ENCODE measurements at places on chromosomes 5 and 9. TPM values are rescaled to one million over a fixed set of nuclear protein-coding genes. Genes with fewer than 3 reads are reported as not detected.
A peak's percentile ranks its signal among the peaks of the same experiment; 100 is the strongest.

GRCh38 chr5:95162231-95162992 lies 122.5 kb downstream of the MCTP1 start:
- DNase-seq: no peak

DNA sequence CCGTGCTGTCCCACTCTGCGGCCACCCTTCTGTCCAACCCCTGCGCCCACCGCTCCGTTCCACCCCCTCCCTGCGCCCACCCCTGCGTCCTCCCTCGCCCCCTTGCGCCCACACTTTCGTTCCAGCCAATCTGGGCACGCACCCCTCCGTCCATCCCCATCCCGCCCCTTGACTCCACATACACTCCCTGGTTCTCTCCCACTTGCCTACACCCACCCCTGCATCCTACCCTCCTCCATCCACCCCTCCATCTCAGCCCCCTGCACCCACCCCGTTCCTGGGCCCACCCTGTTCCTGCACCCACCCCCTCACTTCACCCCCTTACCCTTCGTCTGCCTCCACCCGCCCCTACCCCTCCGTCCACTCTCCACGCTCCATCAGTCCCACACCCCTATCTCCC lies 7.0 kb downstream of the ADAMTS13 start:
- DNase-seq: no peak

- DNase-seq: no peak
These were observed 131.2 kb downstream of the ROR2 start for GRCh38 chr9:91818647-91819403.

- DNase-seq: no peak
These were observed 637.6 kb upstream of the SGCD start for GRCh38 chr5:155689406-155689805.

DNA sequence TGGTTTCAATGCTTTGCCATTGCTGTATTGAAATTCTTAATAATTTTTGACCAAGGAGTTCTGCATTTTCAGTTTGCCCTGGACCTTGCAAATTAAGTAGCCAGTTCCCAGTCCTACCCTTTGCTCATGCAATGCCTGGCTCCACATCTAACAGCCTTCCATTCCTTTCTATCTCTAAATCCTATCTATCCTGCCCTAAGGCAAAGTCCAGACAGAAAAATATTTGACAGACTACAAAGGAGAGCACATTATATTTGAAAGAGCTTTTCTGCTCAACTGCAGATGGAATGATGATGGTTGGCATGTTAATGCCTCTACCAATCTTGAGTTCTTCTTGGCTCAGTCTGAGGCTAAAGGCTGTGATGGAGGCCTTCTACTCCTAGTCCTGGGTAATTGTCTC lies 15.5 kb downstream of the SLC22A4 start:
- no peak for DNase-seq

DNA sequence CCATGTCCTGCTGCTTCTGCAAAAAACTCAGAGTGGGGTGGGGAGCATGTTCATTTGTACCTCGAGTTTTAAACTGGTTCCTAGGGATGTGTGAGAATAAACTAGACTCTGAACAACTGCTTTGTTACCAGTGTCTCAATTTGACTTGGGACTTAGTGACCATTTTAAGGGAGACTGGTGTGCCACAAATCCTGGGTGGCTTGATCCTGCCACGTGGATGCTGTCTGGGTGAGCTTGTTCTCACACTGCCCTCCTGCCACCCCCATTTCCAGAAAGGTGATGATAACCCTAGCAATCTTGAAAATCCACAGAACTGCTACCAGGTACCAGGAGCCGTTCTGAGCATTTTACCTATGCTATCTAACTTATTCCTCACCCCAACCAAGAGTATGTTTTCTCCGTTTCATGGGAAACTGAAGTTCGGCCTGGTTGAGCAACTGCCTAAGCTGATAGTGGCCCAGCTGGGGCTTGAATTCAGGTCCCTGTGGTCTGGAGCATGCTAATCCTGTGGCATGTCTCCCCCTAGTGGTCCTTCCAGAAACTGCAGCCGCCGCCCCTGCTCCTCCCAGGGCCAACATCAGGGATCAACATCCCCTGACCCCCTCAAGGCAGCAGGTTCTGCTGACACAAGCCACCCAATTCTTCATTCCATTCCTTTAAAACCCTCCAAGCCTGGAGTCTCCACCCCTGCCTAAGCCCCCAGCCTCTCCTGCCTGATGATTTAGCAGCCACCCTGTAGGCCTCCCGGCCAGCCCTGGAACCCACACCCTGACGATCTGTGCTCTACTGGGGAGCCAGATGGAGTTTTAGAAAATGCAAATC lies 2.8 kb downstream of the IL3 start:
- DNase-seq: peak; percentile 78

- no peak for DNase-seq
These were observed 47.2 kb downstream of the ARHGEF28 start for GRCh38 chr5:73673161-73673591.

DNA sequence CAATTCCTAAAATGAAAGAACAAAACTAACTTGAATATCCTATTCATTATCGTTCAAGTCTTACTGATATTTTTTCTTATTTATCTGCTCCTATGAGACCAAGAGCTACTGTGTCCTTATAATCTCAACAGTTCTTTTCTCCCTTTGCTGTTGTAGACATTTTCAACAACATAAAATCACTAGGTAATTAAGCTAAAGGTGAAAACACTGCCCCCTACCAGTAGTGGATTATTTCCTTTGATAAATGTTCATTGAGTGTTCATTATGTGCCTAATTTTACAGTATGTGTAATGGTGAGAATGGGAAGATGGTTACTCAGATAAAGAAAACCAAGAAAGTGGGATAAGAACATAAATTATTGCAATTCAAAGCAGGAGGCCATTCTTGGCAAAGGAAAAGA lies 41.4 kb upstream of the PAPPA start:
- DNase-seq: no peak

DNA sequence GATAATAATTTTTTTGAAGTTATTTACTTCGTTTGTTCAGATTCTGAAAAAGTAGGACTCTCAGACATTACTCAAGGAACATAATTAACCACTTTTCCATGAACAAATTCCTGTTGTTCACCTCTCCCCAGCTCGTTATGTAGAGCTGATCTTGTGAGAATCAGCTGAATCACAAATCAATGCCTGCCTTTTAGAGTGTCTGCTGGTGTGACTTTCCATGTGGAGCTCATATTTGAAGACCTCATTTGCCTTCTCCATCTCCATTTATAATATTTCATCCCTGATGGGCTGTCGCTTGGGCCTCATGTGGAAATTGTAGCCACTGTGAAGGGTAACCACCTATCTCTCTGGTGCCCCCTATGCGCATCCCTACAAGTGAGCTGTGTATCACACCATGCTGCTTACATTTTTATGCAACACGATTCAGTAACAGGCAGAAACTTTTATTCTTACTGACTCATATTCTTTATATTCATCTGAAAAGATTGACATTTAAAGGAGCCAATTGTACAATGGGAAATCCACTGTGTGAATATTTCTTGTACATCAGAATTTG lies 111.3 kb downstream of the STK32A start:
- DNase-seq: no peak

DNA sequence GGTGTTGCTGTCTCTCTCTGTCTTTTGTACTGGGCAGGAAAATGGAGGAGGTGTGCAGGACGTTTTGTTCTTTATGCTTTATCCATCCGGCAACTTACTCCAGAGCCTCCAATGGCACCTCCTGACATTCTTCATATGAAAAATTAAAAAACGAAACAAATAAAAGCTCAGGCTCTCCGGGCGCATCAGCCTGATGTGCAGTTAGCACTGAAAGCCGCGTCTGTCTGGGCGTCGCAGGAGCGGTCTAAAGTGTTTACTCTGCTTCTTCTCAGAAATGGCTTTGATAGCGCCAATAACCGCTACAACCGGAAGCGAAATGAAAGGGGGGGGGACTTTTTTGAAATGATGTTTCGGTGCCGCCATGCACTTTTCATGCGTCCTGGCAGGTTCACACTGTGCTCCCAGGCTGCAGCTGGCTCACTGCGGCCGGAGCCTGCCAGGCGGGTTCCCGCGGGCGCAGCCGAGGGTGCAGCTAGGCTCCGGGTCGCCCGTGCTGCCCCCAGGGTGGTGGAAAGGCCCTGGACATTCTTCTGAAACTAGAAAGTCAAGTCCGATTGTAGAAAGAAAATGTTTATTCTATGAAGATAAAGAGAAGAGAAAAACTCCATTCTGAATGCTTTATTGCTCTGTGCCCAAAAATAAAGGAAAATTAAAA lies 407.7 kb upstream of the IRX1 start:
- no peak for DNase-seq

DNA sequence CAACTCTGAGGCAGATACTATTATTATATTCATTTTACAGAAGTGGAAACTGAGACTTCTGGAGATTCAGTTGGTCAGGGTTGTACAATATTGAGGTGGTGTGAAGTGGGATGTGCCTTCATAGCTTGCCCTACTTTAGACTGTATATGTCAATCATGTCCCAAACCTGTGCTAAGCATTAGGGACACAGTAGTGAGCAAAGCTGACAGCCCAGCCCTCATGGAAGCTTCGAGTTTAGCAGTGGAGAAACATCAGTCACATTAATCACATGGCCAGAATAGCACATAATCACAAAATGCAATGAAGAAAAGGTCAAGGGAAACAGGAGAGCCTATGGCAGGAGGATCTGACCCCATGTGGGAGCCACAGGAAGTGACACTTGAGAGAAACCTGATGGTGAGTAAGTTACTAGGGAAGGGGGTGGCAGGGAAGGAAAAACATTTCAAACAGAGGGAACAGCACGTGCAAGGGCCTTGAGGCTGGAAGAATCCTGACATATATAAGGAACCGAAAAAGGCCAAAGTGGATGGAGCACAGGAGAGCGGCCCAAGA lies 20.5 kb upstream of the RALGPS1 start:
- no peak for DNase-seq

DNA sequence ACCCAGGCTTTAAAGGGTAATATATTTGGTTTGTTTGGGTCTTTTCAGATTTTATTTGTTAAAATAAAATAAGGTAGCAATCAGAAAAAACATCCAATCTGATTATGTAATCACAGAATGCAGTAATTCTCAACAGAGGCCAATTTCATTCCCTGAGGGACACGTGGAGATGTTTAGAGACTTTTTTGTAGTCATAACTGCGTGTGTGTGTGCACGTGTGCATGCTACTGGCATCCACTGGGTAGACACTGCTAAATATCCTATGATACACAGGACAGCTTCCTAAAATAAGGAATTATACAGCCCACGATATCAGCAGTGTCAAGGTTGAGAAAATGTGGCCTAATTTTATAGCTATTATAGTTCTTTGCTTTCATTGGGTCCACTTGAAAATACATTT lies 180.8 kb upstream of the KLF9 start:
- no peak for DNase-seq

DNA sequence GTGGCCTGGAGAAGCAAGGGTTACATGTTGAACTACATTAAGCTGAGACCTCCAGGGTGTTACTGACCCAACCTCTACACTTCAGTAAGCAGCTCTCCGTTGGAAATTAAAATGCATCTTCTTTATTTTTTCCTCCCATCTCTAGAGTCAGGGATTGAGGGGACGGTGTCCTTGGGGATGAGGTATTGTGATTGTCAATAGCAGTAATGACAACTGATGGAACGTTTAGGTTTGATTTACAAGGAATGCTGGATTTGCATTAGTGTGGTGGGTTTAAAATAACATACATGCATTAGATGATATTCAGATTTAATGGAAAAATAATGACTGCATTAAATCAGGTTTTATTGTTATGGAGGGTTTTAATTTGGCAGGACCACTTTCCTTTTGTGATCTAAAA lies 82.9 kb upstream of the NTRK2 start:
- DNase-seq: no peak

DNA sequence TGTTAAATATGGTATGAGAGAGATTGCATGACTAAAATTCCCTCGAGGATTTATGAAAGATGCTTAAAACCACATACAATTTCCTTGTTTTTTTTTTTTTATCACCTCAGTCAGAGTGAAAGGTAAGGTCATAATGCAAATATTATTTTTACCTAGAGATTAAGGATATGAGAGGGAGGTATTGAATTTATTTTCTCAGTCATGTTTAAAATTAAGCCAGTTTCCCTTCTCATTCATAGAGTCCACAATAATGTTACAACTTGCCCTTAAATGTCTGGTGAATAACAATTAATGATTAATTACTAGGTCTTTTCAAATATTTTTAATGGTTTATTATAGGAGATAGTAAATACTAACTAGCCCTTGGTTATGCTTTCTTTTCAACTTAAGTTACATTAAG lies 144.9 kb upstream of the HAPLN1 start:
- no peak for DNase-seq

DNA sequence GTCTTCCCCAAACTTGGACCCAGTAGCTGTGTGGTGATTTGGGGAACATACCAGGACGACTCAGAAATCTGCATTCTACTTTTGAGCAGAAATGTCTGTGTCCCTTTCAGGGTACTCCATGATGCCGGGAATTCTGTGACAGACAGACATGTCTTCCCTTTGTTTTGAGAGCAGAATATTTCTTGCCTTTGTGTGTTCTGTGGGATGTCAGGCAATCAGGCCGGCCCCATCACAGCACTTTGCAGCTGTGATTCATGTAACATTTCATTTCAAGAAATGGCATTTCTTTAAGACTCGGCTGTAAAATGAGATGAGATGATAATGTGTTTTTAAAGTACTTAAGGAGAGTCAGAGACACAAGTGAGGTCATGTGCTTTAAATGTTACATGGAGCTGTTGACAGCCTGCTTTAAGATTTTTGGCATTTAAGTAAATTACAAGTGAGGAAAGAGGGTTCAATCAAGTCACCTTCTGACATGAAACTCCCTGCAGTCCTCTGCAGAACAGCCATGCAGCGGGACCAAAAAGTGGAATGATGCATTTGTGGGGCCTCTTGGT lies 98.7 kb downstream of the SLC28A3 start:
- no peak for DNase-seq

GRCh38 chr5:93599399-93600120 lies 16.5 kb downstream of the NR2F1 start:
- DNase-seq: no peak

DNA sequence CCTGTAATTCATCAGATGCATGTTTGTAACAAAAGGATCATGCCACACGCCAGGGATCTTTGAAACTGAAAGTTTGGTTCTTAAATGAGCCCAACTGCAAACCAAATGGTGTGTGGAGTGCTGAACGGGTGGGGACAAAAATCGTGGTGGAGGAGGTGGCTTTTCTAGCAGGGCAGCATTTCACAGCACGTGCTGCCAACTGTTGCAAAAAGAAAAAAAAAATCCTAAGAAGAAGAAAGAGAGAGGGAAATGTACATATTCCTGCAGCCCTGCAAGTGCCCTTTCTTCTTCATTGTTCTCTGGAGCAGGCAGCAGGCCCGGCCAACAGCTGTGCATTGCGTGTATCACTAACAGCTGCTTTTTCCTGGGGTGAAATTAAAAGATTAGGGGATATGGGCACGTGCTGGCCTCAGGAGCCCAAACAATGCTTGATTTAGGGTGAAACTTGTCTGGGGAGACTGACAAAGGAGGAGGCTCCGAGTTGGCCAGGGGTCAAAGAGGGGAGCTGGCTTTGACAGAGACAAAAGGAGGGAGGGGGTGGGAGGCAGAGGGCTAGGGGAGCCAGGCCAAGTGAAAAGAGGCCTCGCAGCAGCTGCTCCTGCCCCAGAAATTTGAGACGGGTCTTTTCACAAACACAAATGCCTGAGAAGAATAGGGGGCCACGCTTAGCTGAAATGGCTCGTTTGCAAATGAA lies 73.0 kb downstream of the GADD45G start:
- peak; percentile 77 for DNase-seq

- DNase-seq: no peak
These were observed 670 bp upstream of the PURA start for GRCh38 chr5:140113180-140113698.

The RLN1 gene
- total RNA-seq: not detected

The PFN3 gene
- not detected for total RNA-seq

The PITX1 gene
- total RNA-seq: 42.6 TPM

The ITGA2 gene
- total RNA-seq: 0.58 TPM

The OR13C5 gene
- total RNA-seq: not detected

The BSPRY gene
- total RNA-seq: 2.2 TPM

The ZNF608 gene
- 33.8 TPM for total RNA-seq

The CYSRT1 gene
- total RNA-seq: not detected

The ROR2 gene
- total RNA-seq: 6.4 TPM

The FCN1 gene
- 2.8 TPM for total RNA-seq

All from stomach (tissue), 19 donors.